ENCODE measurements at places on chromosomes 12 and 14. TPM values are rescaled to one million over a fixed set of nuclear protein-coding genes. Genes with fewer than 3 reads are reported as not detected.

The RDH12 gene
- total RNA-seq, result not detected

The SELPLG gene
- 0.89 TPM for total RNA-seq

The ACOT6 gene
- not detected for total RNA-seq

The RDH16 gene
- total RNA-seq, result 0.30 TPM

The HPD gene
- total RNA-seq, result not detected

The OGFOD2 gene
- 10.1 TPM for total RNA-seq

The PRPH gene
- total RNA-seq, result not detected

The SRSF9 gene
- total RNA-seq, result 243 TPM

The AQP6 gene
- not detected for total RNA-seq

The LRRK2 gene
- total RNA-seq, result 2.4 TPM

The TMEM179 gene
- 0.18 TPM for total RNA-seq

The CCDC60 gene
- not detected for total RNA-seq

The SOAT2 gene
- total RNA-seq, result not detected

The MYO1H gene
- not detected for total RNA-seq

The PPM1H gene
- 1.2 TPM for total RNA-seq

The CSAD gene
- total RNA-seq, result 8.3 TPM

The C3AR1 gene
- total RNA-seq, result 0.51 TPM

The PRKAB1 gene
- 9.8 TPM for total RNA-seq

The INSM2 gene
- total RNA-seq, result not detected

The INHBC gene
- not detected for total RNA-seq

The TMEM132C gene
- total RNA-seq, result not detected

The AMIGO2 gene
- 233 TPM for total RNA-seq

The CEP170B gene
- total RNA-seq, result 14.3 TPM

The KRT79 gene
- not detected for total RNA-seq

The GPR84 gene
- total RNA-seq, result not detected

The IFNG gene
- not detected for total RNA-seq

The TRIP11 gene
- total RNA-seq, result 67.0 TPM

The ZFYVE21 gene
- total RNA-seq, result 47.5 TPM

The TMPRSS12 gene
- total RNA-seq, result not detected

The COL2A1 gene
- total RNA-seq, result 0.18 TPM

The TMTC3 gene
- total RNA-seq, result 55.5 TPM

The LTBP2 gene
- 905 TPM for total RNA-seq

The CD163 gene
- total RNA-seq, result not detected

The NEUROD4 gene
- total RNA-seq, result not detected

The ESR2 gene
- total RNA-seq, result under 0.01 TPM

The FBRSL1 gene
- total RNA-seq, result 8.4 TPM

The CLEC6A gene
- not detected for total RNA-seq

The KRT7 gene
- 2.1 TPM for total RNA-seq

The KRT6C gene
- total RNA-seq, result not detected

The CHGA gene
- total RNA-seq, result not detected

The FOXN4 gene
- total RNA-seq, result not detected

The PTGER2 gene
- total RNA-seq, result 4.8 TPM

The ENDOU gene
- total RNA-seq, result 0.14 TPM

The IL31 gene
- total RNA-seq, result not detected

The OTUB2 gene
- 2.6 TPM for total RNA-seq

The SEL1L gene
- total RNA-seq, result 159 TPM

The CLBA1 gene
- total RNA-seq, result 9.2 TPM

The GZMH gene
- not detected for total RNA-seq

Measured in smooth muscle cell of the umbilical artery (primary cell).